SHP77 treated with DMSO at 0.1 percent for 48 hours (cell line): ENCODE measurements at places on chromosomes 2 and 18.

GRCh38 chr2:240126731-240127130 lies 9.4 kb downstream of the COPS9 start:
- DNase-seq, result no peak

- DNase-seq, result no peak
Measured at GRCh38 chr2:135617501-135618015, 86.3 kb downstream of the R3HDM1 start.

- DNase-seq, result no peak
Measured at GRCh38 chr2:178542161-178542560, 61.9 kb downstream of the PLEKHA3 start.

DNA sequence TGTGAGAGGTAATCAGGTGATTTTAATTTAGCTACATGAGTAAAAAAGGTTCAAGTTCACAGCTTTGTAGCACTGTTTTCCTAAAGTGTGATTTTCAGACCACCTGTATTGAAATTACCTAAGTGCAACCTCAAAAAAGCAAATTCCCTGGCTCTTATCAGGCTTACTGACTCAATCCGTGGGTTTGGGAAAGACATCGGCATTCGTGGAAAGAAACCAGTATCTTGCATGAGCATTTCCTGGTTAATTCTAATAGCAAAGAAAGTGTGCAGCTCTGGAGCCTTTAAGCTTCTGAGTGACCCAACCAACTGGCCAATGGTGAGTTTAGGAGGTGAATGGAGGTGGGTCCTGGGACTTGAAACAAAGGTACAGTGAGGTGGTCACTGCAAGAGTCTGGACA lies 300.9 kb downstream of the NBAS start:
- DNase-seq, result no peak

GRCh38 chr2:146916914-146917313 lies 927.9 kb upstream of the ACVR2A start:
- no peak for DNase-seq
